ENCODE measurements at places on chromosomes 6 and 20.

DNA sequence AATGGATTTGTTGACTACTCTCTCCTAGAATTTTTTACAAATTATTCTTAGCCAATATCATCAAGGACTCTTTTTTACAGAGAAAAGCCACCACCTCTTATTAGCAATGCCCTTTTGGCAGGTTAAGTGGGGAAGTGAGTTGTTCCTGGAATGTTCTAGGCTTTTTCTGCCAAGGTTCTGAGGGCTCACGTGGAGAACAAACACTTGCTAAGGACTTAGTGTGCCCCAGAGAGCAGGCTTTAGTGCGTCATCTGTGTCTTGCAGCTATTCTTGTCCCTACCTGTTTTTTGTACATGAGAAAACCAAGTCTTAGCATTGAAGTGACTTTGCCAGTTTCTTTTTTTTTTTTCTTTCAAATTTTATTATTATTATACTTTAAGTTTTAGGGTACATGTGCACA is 33.5 kb downstream of the CFAP61 start:
- DNase-seq, result no peak

- no peak for DNase-seq
Observed at GRCh38 chr20:50594591-50595432, 84.6 kb downstream of the PTPN1 start.

- DNase-seq, result no peak
Observed at GRCh38 chr6:164078532-164079274, 664.2 kb downstream of the QKI start.

GRCh38 chr20:16490696-16491095 is 82.6 kb downstream of the KIF16B start:
- DNase-seq, result no peak

GRCh38 chr20:47225458-47225857 is 131.0 kb downstream of the ZMYND8 start:
- no peak for DNase-seq

DNA sequence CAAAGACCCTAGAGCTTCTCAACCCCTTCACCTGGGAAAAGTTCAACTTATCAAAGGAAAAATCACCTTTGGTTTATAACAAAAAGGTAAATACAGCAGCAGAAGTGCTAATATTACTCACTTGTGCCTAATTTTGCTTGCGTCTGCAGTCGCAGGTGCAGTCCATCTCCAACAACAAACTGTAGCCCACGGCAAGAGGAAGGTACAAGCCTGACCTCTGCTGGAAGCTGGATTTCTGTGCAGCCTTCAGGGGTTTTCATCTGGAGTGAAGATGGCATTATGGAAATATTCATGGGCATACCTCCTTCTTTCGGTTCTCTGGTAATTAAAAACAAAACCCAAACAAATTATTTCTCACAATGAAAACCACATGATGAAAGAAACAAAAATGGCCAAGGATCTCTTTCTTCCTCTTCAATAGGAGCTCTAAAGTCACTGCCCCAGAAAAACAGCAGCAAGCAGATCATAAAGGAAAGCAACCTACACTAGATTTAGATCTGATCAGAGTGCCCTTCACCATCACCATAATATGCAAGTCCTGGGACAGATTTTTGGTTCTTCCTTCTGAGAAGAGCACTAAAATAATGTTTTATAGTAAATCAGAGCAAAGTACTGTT is 7.8 kb downstream of the UBE3D start:
- DNase-seq, result no peak

- no peak for DNase-seq
Observed at GRCh38 chr20:58635279-58635665, 15.8 kb upstream of the STX16 start.

DNA sequence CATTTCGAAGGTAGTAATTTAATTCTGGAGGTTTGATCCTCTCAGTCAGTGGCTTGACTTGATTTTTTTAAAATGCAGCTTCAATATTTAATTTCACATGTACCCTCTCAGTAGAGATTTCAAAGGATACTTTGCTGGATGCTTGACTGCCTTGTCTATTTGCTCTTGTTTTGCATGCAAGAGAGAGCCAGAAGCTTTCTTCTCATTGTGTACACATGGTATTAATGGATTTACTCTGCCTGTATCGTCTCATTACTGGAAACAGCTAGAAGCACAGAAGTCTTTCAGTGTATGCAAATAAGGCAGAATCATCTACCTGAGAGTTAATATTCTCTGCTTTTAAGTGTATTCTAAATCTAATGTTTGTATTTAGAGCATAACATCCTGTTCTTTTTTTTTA is 84.3 kb upstream of the FOXO3 start:
- DNase-seq, result no peak

GRCh38 chr6:46899659-46900058 is 22.1 kb downstream of the ADGRF5 start:
- DNase-seq, result no peak

DNA sequence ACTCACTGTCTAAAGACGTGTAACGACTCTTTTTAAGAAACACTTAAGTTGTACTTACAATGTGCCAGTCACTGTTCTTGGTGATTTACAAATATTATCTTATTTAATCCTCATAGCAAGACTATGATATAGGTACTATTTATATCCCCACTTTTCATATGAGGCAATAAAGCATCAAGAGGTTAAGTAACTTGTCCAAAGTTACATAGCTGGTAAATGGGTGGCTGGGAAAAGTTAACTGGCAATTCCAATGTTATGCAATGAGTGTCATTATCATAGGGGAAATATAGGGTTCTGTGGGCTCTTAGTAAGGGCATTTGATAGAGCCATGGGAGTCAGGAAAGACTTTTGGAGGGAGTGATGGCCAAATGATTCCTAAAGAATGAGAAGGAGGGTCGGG is 21.4 kb upstream of the RIPOR2 start:
- no peak for DNase-seq

- no peak for DNase-seq
Observed at GRCh38 chr20:31666258-31667042, 28.7 kb downstream of the COX4I2 start.

- DNase-seq, result no peak
Observed at GRCh38 chr6:166465671-166466087, 82.9 kb upstream of the MPC1 start.

DNA sequence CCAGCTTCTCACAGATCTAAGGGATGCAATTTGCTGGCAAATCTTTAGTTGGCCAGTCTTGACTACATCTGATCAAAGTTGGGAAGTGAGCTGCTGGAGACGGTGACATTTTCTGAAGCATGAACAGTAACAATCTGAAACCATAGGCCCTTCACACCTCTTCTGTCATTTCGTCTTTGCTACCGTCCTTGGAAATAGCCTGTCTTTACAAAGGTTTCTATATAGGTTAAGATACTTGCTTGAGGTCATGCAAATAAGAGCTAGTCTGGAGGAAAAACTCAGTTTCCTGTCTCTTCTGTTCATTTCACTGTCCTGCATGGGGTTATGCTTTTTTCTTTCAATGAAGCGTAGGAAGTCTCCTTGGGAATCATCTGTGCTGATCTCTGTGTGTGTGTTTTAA is 55.6 kb downstream of the CARMIL1 start:
- no peak for DNase-seq

- no peak for DNase-seq
Observed at GRCh38 chr6:10901770-10902169, 14.9 kb downstream of the SYCP2L start.

- DNase-seq, result no peak
Observed at GRCh38 chr6:150894935-150895552, 29.5 kb downstream of the MTHFD1L start.

DNA sequence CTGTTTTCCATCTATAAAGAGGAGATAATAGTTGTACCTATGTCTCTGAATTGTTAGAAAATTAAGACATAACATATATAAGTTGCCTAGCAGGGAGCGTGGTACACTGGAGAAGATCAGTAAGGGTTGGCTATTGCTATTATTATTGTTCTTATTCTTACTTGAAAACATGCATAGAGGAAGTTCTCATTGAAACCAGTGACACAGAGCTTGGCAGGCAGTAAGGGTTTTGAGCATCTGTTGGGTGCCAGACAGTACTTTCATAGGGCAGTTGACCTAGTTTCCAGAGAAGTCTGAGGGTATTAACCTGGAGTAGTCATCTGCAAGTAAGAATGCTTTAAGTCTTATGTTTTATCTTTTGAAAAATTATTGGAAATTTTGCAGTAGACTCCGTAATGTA is 13.3 kb upstream of the SGK1 start:
- DNase-seq, result no peak

GRCh38 chr6:134147034-134147533 is 94.7 kb upstream of the SLC2A12 start:
- no peak for DNase-seq

GRCh38 chr6:163648868-163649267 is 234.3 kb downstream of the QKI start:
- DNase-seq, result no peak

GRCh38 chr6:7147051-7147671 is 39.4 kb downstream of the RREB1 start:
- no peak for DNase-seq

- no peak for DNase-seq
Observed at GRCh38 chr20:8562356-8562755, 430.3 kb downstream of the PLCB1 start.

- DNase-seq, result no peak
Observed at GRCh38 chr6:29705389-29706231, 17.6 kb upstream of the HLA-F start.

GRCh38 chr6:44704240-44705150 is 317.0 kb downstream of the CDC5L start:
- DNase-seq, result no peak

- DNase-seq, result no peak
Observed at GRCh38 chr20:37567331-37567665, 39.6 kb upstream of the BLCAP start.

GRCh38 chr6:74447013-74447412 is 751.0 kb downstream of the CD109 start:
- DNase-seq, result no peak

DNA sequence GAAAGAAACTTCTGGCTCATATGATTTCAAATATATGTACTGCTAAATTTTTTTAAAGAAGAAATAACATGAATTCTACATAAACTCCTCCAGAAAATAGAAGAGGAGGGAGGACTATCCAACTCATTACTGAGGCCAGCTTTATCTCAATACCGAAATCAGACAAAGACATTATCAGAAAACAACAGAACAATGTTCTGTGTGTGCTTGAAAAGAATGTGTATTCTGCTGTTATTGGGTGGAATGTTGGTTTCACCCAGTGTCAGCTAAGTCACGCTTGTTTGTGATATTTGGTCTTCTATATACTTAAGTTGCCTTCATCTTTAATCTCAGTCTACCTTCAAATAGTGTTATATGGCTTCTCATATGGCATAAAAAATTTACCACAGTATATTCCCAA is 18.6 kb upstream of the ELOVL2 start:
- no peak for DNase-seq

DNA sequence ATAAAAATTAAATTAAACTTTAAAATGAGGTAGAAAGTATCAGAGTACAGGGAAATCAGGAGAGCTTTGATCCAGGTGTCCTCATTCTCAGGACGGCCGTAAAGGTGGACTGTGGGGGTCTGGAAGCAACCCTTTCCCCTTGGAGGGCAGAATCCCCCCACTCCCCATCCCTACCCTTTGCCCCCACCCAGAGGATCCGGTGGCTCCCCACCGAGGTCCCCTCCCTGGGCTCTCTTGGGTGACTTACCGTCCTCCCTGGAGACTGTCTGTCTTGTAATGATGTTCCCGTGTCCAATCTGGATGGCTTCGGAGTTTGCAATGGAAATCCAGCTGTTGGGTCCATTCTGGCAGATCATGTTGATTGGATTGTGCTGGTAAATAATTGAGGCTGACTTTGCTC is 7.3 kb downstream of the ZBP1 start:
- no peak for DNase-seq

GRCh38 chr6:154583546-154584188 is 73.2 kb upstream of the CNKSR3 start:
- no peak for DNase-seq

GRCh38 chr6:163774485-163774884 is 360.0 kb downstream of the QKI start:
- DNase-seq, result no peak

DNA sequence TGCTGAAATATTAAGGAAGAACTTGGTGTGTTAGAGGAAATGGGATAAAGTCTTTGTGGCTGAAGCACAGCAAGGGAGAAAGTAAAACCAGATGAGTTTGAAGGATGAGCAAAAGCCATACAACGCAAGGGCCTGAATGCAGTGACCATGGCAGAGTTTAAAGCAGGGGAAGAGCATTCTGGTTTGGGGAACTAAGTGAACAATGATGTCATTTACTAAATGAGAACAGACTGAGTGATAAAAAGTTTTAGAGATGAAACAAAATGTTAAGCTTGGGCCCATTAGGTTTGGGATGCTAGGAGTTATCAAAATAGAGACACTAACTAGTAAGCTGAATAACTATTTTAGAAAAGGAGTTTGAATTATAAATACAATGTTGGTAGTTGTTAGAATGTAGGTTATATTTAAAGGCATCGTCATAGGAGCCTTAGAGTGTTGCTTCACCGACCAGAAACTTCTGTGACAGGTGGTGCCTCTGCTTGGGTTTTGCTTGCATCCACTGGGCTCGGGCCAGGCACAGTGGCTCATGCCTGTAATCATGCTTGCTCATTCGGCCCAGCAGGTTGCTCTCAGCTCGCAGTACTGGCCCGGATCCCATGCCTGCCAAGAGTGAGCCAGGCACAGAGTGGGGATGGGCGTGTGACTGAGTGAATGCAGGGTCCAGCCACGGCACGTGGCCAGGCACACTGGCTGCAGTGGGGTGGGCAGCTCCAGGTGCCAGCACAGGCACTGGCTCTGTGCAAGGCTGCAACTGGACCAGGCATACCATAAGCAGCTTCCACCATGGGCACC is 37.4 kb upstream of the OPRM1 start:
- DNase-seq, result no peak

- no peak for DNase-seq
Observed at GRCh38 chr6:4906293-4907276, 97.3 kb downstream of the RPP40 start.

DNA sequence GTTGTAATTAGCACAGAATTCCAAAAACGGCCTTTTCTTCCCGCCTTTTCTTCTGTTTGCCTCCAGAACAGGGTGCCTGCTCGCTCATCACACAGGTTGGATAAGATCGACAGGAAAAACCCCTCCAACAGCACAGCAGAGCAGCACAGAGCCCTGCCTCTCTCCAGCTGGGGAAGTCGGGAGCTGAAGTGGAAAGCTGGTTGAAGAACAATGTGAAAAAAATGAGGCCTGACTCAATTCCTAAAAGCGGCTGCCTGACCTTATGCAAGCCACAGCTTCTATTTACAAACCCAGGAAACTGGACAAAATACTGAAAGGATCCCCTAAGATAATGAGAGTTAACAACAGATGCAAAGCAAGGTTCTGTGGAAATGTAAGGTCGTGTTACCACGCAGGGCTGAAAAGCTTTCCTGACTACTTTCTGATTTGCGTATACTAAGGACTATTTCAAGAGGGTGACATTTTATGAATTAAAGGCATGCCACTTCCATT is 116.9 kb downstream of the TTLL2 start:
- DNase-seq, result no peak

GRCh38 chr20:3714092-3714491 is 1.7 kb upstream of the SIGLEC1 start:
- no peak for DNase-seq

GRCh38 chr6:105849746-105850145 is 236.4 kb upstream of the PRDM1 start:
- no peak for DNase-seq

- DNase-seq, result no peak
Observed at GRCh38 chr6:33744895-33745546, 1.7 kb downstream of the IP6K3 start.
